ENCODE measurements at places on chromosomes 1 and 21.

- DNase-seq: no peak
These were observed 42.9 kb downstream of the ABCG1 start for GRCh38 chr21:42261829-42262200.

DNA sequence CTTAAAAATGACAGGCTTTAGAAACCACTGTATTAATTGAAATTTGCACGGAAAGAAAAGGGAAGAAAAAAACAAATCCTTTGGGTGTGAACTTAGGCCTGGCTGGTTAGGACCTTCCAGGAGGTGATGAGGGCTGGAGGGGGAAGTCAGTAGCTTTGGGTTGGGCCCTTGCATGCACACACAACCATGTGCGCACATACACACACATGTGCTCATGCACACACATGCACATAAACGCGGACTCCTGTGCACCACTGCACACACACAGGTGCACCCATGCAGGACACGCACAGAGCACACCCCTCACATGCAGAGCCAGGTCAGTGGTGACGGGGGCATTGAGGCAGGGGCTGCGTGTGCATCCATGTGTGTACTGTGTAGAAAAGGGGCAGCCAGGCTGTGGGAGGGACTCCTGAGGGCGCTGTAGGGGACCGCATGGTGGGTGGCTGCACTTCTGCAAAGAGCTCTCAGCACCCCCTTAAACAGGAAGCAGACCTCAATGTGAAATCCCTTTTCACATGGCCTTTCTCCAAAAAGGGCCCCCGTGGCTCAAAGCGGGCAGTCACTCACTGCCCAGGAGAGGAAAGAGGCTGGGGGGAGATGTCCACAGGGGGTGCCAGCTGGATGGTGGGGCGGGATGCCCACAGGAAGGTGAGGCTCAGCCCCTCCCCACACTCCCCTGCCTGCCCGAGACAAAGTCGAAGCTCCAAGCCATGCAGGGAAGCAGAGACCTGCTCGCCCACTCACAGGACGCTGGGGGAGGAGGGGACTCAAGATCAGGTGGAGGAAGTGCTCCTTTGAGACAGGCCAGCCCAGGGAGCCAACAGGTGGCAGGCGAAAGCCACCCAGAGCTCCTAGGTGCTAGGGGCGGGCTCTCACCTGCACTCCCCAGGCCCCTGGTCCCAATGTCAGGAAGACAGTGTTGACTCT, 95.2 kb downstream of the ITPKB start:
- no peak for DNase-seq

DNA sequence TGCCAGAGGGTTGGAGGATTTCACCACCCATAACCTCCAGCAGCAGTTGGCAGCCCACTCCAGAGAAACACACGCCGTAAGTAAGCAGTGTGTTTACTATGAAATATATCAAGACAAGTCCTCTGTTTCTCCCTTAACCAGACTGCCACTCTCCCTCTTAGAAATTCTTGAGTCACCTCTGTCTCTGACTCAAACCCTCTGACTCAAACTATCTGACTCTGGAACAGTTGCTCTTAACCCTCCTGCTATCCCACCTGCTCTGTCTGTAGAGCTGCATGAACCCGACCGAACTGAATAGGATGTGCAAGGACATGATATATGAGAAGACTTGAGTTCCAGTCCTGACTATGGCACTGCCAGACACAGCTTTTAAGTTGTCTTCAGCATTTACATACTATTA, 14.1 kb downstream of the INPP5B start:
- DNase-seq: no peak

GRCh38 chr1:3481836-3482375, 27.4 kb downstream of the ARHGEF16 start:
- no peak for DNase-seq

DNA sequence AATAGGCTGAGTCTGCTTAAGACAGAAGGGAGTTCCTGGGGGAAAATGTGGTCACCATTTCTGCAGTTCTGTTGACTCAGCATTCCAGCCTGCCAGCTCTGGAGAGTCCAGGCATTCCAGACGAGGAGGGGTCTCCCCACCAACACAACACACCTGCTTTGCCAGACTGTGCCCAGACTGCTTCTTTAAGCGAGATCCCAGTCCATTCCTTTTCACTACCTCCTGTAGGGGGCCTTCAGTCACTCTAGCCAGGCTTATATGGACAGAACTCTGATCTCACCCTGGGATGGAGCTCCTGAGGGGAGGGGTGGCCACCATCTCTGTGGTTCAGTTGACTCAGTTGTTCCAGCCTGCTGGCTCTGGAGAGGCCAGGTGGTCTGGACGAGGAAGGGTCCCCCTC, 48.5 kb downstream of the UBE2U start:
- DNase-seq: peak; percentile 69

DNA sequence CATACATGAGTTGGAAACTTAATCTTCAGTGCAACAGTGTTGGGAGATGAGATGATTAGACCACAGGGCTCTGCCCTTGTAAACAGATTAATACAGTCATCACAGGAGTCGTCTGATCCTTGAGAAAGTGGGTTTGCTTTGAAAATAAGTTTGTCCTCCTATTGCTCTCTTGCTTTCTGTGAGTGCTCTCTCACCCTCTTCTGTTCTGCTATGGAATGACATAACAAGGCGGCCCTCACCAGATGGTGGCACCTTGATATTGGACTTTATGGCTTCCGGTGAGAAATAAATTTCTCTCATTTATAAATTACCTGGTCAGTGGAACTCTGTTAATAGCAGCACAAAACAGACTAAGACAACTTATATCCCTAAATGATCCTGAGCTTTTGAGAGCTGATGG, 353.6 kb downstream of the BRINP3 start:
- DNase-seq: no peak

GRCh38 chr1:68293122-68293521, 60.8 kb upstream of the WLS start:
- peak; percentile 53 for DNase-seq

DNA sequence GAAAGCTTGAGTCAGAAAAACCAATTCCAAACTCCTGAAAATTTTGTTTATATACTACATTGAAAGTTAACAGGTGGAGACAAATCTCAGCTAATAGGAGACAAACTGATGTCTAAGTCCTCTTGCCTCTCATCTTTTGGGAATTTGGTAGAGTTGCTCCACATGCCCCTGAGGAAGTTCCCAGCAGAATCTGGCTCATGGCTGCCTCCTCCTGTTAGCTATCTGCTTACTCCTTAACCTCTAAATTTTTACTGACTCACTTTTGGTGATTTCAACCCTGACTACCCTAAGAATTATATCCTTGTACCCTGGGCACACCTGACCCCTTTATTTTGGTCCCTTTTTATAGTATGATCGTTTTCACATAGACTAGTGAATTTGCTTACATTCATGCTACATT, 633.7 kb upstream of the USP24 start:
- DNase-seq: peak; percentile 24

GRCh38 chr1:19360016-19360415, 47.9 kb downstream of the SLC66A1 start:
- DNase-seq: no peak

DNA sequence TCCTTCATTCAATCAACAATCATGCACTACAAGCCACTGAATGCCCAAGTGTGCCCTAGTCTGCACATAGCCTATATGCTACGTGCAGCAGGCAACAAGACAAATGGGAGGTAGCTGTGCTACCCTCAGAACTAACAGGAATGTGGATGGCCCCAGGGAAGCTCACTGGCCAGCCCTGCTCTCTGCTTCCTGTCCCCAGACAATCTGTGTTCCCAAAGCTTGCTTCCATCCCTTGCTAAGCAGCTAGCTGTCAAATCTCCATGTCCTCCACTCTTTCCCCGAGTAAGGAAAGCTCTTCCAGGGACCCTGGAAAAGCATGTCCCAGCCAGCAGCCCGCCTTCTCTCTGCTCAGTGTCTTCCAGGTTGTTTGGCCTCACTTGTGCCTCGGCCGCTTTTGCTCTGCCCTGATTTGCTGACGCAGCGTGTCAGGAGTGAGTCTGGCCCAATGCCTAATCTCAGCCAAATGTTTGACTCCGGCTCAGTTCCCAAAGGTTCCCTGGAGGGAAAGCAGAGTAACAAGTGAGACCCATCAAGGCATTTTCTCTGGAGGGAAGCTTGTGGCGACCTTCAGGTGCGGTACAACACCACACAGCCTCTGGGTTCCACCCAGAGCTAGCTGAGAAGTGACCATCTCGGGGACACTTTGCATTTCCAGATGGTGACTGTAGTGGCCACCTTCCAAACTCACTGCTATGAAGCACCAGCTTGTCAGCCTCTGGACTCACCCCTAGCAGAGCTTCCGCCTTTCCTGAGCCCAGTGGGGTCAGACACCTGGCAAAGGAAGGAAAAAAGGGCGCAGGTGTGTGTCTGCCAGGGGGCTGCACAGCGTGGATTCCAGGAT, 243.4 kb downstream of the RHOU start:
- DNase-seq: peak; percentile 77

- DNase-seq: no peak
These were observed 20.2 kb upstream of the ETS2 start for GRCh38 chr21:38785483-38785882.

GRCh38 chr1:101167891-101168290, 68.9 kb upstream of the S1PR1 start:
- no peak for DNase-seq

- no peak for DNase-seq
These were observed 158.8 kb downstream of the IGSF21 start for GRCh38 chr1:18266391-18266790.

DNA sequence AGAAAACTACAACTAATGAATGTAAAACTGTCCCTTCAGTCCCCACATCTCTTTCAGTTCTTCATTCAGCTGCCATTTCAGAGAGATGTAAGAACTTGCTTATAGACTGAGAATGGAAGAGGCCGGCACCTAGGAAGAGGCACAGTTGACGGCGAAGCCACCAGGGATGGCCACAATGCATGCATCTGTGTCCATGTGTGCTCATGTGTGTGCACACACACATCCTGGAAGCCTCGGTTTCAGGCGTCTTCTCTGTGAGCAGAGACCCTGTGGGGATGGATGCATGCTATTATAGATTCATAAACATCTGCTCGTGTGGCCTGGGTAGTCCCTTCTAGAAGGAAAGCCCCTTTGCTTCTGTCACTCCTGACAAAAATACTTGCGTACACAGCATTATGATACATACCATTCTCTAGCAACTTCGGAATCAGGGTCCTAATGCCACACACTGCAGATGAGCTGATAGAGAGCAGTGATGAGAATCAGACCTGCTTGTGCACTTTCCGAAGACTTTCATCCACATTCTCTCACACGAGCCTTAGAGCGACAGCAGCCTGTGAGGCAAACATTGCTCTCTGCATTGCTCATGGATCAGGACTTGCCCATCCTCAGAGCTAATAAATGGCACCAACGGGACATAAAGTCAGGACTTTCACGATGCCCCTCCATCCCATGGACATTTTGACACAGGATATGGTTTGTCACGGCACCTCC, 12.4 kb upstream of the GPR61 start:
- no peak for DNase-seq

- DNase-seq: peak; percentile 80
These were observed at the start of gene TSPEAR for GRCh38 chr21:44711327-44712202. TSS of gene TSPEAR (minus strand) at chr21:44711572. CDS start at chr21:44711514, 58 bp downstream.

- DNase-seq: peak; percentile 30
These were observed 209.8 kb downstream of the DISC1 start for GRCh38 chr1:231836227-231836893.

DNA sequence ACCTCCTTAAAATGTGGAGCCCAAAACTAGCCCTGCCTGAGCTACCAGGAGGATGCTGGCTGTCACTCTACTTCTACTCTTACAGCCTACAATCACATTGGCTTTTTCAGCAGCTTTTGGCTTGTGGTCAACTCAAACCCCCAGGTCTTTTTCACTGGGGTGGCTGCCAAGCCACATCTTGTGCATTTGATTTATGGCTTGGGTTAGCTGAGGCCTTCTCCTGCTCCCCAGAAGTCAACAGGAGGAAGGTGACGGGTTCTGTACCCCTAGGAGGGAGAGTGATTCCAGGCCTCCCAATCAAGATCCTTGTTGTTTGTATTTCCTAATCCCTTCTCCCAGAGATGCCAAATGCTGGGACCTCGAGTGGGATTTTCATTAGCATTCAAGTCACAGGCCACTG, 124.3 kb downstream of the LACTBL1 start:
- DNase-seq: no peak

GRCh38 chr1:206526064-206526911, 19.0 kb downstream of the RASSF5 start:
- DNase-seq: no peak

DNA sequence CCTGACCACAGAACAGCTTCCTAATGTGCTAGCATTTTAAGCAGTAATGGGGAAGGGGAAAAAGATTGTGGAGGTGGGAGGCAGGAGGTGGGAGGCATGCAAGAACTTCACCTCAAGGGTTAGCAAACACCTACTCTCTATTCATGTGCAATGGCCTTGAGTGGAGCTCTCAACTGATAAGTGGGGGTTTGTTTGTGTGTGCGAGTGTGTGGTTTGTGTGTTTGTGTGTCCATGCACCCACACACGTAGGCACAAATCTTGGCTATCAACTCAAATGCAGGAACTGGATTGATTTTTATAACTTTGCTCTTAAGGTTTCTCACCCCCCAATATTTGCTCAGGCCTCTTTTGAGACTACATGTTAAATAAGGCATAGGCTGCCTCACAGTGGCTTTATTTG, 78.6 kb downstream of the SYT6 start:
- DNase-seq: no peak

DNA sequence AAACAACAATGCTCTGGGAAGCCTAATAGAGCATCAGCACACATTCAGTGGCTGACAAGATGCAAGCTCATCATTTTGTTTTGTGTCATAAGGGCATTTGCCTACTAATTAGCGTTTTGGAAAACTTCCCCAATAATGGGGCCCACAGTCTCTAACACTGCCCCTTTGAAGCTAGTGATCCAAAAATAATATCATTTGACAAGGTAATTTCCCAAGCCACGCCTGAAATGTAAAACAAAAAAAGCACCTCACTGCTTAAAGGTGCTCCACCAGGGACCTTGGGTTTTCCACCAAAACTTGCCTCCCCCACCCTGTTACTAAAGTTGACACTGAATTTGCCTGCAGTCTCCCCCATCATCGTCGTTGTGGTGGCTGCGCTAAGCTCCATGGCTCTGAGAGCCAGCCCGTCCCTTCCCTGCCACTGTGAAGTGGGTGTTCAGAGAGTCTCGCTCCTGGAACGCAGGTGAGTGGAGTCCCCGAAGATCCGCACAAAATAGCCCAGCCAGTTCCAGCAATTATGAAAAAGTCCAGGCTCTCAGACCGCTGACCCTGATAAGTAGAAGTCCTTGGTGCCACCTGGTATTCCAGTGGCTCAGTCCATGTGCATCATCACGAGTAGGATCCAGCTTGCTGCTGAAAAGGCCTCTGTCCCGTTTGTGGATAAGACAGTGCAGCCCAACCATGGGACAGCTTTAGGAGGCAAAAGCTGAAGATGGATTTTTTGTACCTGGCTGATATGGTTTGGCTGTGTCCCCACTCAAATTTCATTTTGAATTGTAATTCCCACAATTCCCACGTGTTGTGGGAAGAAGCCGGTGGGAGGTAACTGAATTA, 52.2 kb downstream of the RAB3GAP2 start:
- no peak for DNase-seq

Measured in ELF-1 (cell line).